ENCODE measurements at places on chromosomes 5 and 9.
A peak's percentile ranks its signal among the peaks of the same experiment; 100 is the strongest.

DNA sequence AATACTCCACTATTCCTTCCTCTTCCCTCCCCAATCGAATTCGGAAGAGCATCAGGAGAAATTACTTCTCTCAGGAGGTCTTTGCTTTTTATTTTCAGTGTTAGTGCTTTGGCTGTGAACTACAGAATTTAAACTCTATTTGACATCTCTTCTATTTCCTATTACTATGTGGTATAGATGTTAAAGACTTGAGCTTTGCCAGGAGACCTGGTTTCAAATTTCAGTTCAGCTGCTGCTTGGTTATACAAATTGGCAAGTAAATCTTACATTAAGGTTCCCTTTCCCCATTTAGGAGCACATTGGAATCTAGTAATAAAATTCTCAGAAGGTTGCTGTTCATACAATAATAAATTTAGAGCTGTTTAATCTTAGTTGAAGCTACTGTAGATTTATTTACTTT is 13.1 kb downstream of the UHRF2 start:
- DNase-seq, result no peak

DNA sequence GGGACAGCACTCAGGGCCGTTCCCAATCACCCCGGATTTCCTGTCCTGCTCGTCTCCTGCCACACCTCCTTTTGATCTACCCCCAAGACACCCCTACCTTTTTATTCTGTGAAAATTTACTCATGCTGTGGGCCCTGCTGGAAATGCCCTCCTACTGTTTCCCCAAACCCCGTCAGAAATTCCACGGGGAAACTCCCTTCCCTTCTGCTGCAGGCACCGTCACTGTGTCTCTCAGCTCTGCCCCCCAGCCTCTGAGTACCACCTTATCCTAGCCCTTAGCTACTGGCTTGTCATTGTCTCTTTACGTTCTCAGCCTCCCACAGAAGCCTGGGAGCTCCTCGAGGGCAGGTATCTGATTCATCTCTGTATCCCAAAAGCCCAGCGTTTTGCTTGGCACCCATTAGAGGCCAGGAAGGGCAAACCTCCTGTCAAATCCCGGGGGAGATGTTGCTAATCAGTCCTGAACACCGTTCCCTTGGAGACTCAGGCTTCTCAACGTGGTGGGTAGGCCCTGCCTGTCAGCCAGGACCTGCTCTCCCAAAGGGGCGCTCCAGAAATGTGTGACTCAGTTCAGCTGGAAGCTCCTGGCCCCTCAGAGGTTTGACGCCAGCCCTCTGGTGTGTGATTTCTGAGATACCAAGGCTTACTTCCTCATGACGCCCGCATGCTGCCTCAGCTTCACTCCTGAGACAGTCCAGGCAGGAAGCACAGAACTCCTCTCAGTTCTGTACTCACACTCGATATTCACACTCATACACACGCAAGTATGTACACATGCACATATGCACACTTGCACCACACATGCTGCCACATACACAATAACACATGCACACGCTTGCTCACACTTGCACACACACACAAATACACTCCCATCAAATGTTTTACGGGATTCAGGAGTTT is 50.7 kb upstream of the GRHPR start:
- peak; percentile 67 for DNase-seq

DNA sequence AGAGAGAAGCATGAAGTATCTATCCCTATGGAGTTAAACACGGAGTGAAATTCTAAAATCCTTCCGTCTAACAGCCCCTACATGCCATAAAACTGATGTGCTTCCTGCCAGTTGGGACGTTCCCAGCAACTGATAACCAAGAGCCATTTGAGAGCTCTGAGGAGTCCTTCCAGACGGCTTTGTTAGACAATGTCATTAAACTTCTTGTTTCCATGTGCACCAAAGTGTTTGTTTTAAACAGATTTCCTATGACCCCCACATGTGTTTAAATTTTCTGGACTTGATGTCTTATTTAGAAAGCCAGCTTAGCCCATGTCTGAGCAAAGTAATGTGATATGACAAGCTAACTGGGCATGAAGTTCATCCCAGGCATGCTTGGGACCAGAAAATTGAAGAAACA is 57.2 kb upstream of the LPAR1 start:
- DNase-seq, result peak; percentile 34

DNA sequence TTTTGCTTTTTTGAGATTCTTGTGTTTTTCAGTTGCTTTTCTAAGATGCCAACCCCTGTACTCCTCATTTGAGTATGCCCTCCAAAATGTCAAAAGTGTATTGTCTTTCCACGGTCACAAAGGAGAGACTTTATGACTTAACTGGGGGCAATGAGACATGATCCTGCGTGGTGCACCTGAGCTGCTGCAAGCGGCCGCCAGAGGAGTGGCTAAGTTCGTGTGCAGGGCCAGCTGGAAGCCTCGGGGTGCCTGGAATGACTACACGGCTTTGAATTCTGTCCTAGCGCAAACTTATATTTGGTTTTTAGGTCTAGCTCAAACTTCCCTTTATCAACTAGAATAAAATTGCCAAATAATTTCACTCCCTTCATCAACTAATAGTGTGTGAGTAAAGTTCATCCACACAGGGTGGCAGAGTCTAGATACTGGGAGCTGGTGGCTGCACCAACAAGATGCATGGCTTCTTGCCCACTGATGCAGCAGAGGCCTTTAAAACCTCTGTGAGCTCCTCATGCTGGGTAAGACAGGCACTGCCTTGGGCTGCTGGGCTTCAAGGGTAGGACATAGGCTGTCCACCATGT is 4.7 kb downstream of the GADD45G start:
- no peak for DNase-seq

GRCh38 chr9:18793122-18793521 is 239.9 kb downstream of the SAXO1 start:
- no peak for DNase-seq

GRCh38 chr5:112248623-112249022 is 170.5 kb downstream of the EPB41L4A start:
- DNase-seq, result no peak

GRCh38 chr9:101119206-101119819 is 90.8 kb downstream of the PLPPR1 start:
- peak; percentile 18 for DNase-seq

- DNase-seq, result no peak
Measured at GRCh38 chr9:130379649-130379970, 65.2 kb upstream of the ASS1 start.

GRCh38 chr9:137136881-137137607 is 1.9 kb upstream of the GRIN1 start:
- DNase-seq, result no peak

DNA sequence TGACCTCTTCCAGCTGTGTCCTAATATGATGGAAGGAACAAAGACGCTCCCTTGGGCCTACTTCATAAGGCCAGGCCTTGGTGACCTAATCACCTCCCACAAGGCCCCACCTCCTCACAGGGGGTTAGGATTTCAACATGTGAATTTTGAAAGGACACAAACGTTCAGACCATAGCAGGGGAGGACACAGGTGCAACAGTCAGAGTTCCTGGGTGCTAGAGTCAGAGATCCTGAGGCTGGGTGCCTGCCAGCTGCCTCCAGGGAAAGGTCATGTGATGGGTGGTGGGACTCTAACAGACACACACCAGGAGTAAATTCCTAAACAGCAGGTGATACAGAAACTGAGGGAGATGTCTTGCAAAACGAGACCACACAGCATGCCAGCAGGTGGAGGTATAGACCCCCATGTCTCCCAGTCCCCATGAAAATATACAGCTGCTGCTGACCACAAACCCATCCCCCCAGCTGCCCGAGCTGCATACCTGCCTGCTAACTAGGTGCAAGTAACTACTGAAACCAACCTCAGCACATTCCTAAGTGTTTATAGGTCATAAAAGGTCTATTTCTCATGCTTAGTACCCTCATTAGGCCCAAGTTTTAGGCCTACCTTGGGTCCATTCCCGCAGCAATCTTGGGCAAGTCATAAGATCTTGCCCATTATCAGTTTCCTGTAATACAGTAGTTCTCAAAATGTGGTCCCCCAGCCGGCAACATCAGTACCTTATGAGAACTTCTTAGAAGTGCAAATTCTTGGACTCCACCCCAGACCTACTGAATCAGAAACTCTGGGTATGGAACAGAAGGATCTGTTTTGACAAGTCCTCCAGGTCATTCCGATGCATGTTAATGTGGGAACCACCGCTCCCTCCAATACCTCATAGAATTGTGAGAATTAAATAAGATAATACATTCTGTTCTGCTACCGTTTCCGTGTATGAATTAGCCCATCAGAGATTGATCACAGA is 245.3 kb downstream of the ENC1 start:
- no peak for DNase-seq

DNA sequence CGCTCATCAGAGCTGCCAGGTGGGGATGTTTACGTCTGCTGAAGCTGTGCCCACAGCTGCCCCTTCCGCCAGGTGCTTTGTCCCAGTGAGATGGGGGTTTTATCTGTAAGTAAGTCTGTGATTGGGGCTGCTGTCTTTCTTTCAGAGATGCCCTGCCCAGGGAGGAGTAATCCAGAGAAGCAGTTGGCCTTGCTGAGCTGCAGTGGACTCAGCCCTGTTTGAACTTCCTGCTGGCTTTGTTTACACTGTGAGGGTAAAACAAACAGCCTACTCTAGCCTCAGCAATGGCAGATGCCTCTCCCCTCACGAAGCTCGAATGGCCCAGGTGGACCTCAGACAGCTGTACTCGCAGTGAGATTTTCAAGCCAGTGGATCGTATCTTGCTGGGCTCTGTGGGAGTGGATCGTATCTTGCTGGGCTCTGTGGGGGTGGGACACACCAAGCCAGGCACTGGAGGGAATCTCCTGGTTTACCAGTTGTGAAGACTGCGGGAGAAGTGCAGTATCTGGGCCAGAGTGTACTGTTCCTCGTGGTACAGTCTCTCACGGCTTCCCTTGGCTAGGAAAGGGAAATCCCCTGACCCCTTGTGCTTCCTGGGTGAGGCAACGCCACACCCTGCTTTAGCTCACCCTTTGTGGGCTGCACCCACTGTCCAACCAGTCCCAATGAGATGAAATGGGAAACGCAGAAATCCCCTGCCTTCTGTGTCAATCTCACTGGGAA is 530.1 kb upstream of the DMAC1 start:
- DNase-seq, result no peak

DNA sequence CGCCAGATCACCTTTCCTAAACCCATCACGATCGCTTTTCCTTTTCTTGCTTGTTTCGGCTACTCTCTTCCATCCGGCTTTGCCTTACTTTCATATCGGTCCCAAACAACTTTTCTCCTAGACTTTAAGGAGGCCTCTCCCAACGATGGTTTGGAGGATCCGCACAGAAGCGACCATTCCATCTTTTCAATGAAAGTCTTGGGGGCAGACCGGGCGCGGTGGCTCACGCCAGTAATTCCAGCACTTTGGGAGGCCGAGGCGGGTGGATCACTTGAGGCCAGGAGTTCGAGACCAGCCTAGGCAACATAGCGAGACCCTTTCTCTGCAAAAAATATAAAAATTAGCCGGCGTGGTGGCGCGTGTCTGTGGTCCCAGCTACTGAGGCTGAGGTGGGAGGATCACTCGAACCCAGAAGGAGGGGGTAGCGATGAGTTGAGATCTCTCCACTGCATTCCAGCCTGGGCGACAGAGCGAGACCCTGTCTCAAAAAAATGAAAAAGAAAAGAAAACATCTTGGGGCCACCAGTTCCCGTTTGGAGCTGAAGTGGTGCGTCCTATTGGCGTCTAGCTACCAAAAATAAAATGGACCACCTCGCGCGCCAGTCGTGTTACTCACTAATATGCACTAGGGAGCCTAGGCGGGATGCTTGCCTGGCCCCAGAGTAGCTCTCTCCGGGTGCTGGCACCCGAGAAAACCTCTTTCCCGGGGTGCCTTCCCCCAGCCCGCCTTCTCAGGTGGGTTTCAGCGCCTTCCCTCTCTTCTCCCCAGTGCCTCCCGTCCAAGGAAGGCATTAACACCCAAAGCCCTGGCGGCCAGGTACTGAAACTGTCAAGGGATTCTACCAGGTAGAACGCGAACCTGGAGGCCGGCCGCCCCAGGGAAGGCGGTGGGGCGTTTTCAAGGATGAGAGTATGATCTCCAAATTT is 800 bp upstream of the AP3B1 start:
- no peak for DNase-seq

DNA sequence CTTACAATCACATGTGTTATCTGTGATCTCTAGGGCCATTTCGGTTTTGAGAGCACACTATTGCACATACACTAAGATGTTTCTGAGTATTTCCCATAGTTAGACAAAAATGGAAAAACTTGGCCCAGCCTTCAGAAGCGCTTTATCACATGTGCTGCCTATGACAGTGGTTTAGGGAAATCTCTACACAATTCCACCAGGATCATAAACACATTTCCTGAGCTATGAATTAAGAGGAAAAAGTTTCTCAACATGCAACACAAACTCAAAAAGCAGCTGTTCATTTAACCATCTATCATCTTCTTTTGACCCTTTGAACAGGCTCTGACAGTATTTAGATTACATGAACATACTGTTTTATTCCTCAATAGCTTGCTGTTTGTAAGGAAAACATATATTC is 15.1 kb downstream of the FGF1 start:
- DNase-seq, result no peak

DNA sequence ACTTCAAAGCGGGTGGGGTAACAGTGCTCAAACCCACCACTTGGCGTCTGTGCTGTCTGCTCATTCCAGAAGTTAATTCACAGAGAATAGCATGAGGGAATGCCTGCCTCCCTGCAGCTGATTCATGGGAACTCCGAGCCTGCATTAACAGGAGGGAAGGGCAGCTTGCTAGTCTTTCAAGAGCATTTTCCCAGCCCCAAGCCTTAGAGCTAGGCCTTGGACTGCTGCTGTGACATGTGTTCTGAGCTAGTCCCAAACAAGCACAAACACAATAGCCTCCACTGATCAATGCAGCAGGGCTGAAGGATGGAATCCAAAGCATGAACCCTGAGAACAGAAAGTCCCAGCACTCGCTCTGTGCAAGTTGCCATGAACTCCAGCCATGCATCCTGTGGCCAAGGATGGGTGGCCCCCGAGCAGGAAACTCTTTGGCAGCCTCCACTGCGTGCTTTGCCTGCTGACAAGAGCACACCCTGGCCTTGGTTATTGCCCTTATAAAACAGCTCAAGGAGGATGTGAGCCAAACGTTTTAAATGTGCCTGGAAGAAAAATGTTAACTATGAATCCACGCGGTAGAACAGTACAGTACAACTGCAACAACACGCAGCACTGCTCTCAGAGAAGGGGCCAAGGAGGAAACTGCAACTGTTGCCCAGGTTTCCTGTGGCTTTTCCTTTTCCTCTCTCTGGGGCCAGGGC is 653.1 kb upstream of the KLF4 start:
- peak; percentile 96 for DNase-seq

DNA sequence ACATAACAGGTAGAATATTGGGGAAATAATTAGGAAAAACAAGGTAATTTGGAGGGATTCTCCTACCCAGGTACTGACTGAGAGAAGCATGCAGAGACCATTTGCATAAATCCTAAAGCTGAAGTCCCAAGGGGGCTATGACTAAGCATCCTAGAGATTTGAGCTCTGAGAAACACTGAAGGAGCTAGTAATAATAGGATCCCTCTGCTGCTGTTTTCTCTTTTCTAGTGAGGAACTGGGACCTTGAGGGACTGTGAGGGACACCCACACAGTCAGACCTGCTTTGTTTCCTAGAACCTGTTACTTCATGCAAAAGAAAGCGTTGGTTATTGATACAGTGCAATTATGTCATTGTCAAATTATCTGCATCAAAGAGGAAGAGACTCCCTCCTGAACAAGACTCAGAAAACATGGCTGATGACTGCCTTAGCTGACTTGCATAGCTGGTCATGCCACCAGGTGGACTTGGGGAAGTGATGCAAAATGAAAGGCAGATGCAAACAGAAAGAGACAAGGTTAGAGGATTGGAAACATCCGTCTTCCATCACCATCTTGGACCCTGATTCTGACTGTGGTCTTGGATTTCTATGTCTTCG is 335.4 kb downstream of the NTRK2 start:
- DNase-seq, result no peak

- no peak for DNase-seq
Measured at GRCh38 chr5:156556666-156557406, 229.9 kb downstream of the SGCD start.
